ENCODE measurements at places on chromosomes 16 and 17.
A peak's percentile ranks its signal among the peaks of the same experiment; 100 is the strongest.

GRCh38 chr16:55842369-55843104 is 9.6 kb upstream of the CES1 start:
- DNase-seq: no peak

GRCh38 chr17:50899005-50899460 is 32.9 kb upstream of the TOB1 start:
- DNase-seq: no peak

- DNase-seq: no peak
Measured at GRCh38 chr17:56309897-56310296, 156.6 kb downstream of the ANKFN1 start.

DNA sequence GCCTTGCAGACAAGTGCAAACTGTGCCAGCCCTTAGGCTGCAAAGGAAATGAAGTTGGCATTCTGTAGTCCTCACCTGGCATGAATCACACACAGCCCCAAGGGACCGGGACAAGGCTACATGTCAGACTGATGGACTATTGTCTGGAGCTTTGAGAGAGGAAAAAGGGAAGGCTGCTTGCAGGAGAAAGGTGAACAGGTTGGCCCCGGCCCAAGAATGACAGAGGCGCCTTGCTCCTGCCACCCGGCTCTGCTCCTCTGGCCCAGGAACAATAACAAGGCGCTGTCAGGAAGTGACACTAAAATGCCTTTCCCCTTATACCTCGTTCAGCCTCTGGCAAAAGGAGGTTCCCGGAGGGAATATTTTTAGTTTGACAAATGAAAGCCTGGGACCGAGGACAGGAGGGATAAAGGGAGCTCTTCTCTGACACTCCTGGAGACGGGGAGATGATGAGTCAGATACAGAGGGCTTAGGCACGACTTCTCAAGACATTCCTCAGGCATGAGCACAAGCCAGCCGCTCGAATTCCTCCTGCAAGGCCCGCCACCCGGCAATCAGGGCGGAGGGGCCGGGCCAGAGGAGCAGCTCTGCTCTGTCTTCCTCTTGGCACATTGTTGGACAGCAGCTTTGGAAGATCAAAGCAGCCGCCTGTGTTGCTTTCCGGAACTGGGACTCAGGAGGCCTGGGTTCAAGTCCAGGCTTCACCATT is 105.8 kb downstream of the NOG start:
- DNase-seq: no peak

DNA sequence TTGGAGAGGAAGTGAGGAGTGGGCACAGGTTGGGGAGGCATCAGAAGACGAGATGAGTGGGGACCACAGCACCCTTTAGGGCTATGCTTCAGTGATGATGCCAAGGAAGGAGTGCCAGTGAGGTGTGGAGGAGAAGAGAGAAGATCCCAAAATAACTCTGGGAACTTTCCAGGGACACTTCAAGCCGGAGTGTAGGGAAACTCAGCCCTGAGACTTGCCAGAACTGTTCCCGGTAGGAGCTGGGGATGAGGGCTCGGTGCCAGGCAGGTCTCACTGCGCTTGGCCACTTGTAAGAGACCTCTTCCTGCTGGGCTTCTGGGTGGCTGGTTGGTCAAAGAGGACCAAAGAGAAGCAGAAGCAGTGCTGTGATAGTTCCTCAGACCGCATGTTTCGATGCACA is 63.6 kb downstream of the SHISA6 start:
- DNase-seq: no peak

- peak; percentile 58 for DNase-seq
Measured at GRCh38 chr16:50509521-50510341, 38.5 kb upstream of the NKD1 start.

- DNase-seq: no peak
Measured at GRCh38 chr17:43667947-43668348, 6.2 kb upstream of the MEOX1 start.
